Activated CD4-positive, alpha-beta T cell treated with anti-CD3 and anti-CD28 coated beads, Interleukin-10, Interleukin-2, amounts not matched to agents 100 ng/mL and 50 ng/mL, durations not matched to agents 16 hours and 8 hours (primary cell): ENCODE measurements at places on chromosomes 7 and 10.
A peak's percentile ranks its signal among the peaks of the same experiment; 100 is the strongest.

GRCh38 chr7:90530263-90530662, 60.8 kb downstream of the PTTG1IP2 start:
- no peak for DNase-seq

DNA sequence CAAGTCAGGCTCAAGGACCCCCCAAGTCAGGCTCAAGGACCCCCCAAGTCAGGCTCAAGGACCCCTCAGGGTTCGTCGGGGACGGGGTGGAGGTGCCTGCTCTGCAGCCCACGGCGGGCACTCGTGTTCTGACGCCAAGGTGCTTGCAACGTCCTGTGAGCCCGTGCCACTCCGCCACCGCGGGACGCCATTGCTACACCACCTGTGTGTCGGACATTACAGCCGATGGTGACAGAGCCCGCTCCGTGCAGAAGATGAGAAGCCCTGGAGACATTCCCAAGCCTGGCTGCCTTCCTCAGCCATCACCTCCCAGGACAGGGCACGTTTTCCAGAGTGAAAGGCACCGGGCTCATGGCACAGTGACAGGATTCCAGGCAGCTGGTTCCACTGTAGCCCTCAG, 97.7 kb upstream of the DNAAF5 start:
- DNase-seq = no peak

DNA sequence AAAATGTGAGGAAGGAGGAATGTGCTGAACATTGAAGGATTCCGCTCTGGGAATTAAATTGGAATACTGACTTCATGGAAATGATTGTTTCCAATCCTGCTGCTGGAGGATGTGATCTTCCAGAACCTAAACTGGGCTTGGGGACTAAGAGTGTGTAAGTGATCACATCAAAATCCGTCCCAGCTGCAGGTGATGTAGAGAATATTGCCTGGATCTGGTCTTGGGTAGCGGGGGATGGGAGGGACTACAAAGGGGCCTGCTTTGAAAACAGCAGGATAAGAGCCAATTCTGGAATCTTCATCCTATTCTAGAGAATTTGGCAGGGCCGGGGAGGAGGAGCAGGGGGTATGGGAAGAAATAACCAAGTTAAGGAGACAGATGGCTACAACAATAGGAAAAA, 552.2 kb upstream of the FZD8 start:
- no peak for DNase-seq

- no peak for DNase-seq
Observed at GRCh38 chr10:43842072-43842471, 193.4 kb upstream of the ZNF32 start.

DNA sequence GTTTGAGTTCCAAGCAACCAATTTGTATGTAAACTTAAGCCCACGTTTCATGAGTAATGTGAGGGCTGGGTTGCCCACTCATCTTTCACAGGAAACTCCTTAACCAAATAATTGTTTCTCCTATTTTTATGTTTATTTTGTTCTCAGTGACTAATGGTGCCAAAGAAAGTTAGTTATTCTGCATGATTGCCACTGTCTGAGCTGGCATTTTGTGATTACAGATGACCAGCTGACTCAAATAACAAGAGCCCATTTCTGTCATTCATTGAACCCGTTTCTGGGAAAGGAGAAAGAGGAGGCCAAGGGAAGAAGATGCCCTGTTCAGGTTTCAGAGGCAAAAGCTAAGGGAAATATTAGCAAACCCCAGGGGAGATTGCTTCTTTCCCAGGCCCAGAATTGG, 186.9 kb upstream of the MYO3A start:
- DNase-seq = no peak

GRCh38 chr10:103441611-103442010, 10.6 kb downstream of the CALHM2 start:
- DNase-seq = no peak

GRCh38 chr10:93071674-93072224, 1.9 kb upstream of the CYP26A1 start:
- DNase-seq = no peak

- no peak for DNase-seq
Observed at GRCh38 chr10:24690961-24691512, 32.6 kb downstream of the ARHGAP21 start.

DNA sequence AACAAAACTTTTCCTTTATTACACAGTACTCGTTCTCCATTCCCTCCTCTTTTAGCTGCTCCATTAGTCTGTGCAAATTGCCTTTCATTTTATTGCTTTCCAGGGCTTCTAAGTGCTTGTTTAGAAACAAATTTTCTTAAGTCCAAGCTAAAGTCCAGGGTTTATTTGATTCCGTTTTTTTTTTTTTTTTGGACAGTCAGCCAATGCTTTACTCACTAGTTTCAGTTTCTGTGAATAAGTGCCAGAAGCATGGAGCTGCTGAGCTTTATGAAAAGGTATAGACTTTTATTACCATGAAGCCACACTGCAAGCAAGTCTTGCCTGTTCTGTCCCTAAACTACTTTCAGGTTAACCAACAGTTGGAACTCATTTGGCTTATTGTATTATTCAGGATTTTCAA, 455.0 kb downstream of the GFRA1 start:
- no peak for DNase-seq

DNA sequence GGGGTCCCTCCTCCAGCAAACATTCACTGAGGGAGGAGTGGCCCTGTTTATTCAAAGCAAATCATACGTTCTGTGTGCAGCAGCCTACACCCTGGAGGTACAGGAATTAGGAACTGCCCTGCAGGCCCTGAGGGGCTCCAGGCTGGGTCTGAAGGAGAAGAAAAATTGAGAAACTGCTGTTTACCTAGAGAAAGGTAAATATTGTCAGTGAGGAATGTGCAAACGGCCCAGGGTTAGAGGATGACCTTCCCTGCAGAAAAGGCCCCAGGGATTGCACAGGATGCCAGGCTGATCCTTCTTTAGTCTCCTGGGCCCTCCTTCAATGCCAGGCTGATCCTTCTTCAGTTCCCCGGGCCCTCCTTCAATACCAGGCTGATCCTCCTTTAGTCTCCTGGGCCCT, 5.7 kb downstream of the CALML5 start:
- no peak for DNase-seq

- DNase-seq = no peak
Observed at GRCh38 chr10:100830728-100831111, 82.0 kb upstream of the SLF2 start.

DNA sequence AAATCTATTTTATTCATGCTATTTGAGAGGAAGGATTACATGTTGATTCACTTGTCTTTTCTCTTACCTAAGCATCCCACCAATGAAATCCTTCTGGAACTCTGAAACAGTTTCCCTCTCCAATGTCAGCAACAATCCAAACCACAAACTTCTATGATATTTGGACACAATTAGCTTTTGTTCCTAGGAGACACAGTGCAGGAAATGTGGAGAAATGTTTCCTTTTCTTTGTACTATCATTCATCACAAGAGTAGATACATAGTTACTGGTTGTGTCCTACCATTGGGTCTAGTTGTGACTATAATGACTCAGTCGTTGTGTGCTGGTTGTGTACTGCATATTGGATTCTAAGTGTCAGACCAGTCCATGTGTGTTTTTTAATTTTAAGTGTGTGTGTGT, 156.8 kb upstream of the MAGI2 start:
- no peak for DNase-seq

- peak; percentile 76 for DNase-seq
Observed at GRCh38 chr7:33261585-33261984, 132.2 kb downstream of the BBS9 start.

DNA sequence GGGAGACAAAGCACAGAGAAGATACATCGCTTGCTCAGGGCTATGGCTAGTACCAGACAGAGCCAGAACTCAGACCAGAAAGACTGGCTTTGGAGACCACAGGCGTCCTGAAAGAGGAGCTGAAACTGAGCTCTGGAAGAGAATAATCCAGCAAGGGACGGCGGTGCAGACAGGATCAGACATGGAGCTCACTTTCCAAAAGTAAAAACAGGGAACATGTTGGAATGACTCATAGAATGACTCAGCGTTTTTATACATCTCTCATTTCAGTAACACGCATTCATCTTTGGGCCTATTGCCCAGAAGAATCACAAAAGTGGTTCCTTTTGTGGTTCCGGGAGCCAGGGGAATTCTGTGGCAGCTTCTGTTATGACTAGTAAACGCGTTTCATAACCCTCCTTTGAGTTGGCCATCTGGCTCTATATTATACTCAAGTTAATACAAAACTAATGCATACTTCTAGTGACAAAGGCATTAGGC, 37.2 kb downstream of the PLEKHS1 start:
- DNase-seq = peak; percentile 22

GRCh38 chr7:112385516-112385915, 64.7 kb upstream of the IFRD1 start:
- DNase-seq = no peak

GRCh38 chr10:63554657-63555056, 33.5 kb downstream of the REEP3 start:
- DNase-seq = no peak

- no peak for DNase-seq
Observed at GRCh38 chr7:78224923-78225322, 426.4 kb downstream of the PHTF2 start.

DNA sequence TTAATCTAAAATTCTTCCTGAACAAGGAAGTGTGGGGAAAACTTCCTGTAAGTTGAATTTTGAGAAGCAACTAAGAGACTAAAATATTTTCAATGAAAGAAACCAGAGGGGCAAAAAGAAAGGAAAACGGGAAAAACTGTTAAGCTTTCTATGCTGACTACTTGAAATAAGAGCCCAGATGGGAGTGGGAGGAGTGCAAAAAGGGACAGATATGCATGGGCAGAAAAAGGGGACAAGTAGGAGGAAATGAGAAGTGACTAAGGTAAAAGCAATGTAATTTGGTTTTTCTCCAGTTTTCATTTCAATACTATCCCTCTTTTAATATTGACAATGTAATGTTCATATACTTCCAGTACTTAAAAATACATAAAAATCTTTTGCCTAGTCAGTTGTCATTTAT, 11.1 kb downstream of the OGA start:
- no peak for DNase-seq

GRCh38 chr7:9945131-9945530, 1028.5 kb upstream of the PHF14 start:
- DNase-seq = no peak

- no peak for DNase-seq
Observed at GRCh38 chr7:143882604-143883078, 19.3 kb downstream of the TCAF1 start.

DNA sequence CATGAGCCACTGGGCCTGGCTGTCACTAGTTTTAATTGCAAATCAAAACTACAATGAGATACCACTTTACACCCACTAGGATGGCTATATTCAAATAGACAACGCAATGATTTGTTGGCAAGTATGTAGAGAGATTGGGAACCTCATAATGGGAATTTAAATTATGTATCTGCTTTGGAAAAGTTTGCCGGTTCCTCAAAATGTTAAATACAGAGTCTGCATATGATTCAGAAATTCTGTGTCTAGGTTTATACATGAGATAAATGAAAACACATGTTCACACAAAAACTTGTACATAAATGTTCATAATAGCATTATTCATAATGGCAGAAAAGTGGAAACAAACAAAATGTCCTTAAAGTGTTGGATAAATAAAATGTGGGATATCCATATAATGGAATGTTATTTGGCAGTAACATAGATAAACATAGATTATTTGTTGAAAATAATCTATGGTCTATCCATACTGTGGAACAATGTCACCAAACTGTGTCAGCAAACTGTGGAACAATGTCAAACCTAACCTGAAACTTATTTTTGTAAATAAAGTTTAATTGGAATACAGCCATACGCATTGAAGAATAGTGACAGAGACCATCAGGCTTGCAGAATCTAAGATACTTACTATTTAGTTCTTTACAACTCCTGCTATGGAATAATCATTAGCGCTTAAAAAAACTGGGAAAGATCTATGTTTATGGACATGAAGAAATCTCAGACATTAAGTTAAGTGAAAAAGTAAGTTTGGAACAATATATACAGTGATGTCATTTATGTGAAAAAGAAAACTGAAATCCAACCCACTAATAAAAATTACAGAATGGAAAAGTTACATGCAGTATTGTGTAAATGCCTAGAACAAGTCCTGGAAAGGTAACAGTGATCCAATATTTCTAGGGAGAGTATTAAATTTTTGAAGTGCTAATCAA, 70.9 kb downstream of the CCDC7 start:
- DNase-seq = no peak

- no peak for DNase-seq
Observed at GRCh38 chr7:36712015-36712414, 12.3 kb downstream of the AOAH start.

DNA sequence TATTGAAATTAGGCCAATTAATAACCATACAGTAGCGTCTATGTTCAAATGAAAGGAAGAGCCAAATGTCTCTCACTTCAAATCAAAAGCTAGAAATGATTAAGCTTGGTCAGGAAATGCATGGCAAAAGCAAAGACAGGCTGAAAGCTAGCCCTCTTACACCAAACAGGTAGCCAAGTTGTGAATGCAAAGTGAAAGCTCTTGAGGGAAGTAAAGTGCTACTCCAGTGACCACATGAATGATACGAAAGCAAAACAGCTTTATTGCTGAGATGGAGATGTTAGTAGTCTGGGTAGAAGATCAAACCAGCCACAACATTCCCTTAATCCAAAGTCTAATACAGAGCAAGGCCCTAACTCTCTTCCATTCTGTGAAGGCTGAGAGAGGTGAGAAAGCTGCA, 123.8 kb downstream of the TEX36 start:
- DNase-seq = peak; percentile 34

- no peak for DNase-seq
Observed at GRCh38 chr7:50356212-50356944, 51.9 kb downstream of the IKZF1 start.

DNA sequence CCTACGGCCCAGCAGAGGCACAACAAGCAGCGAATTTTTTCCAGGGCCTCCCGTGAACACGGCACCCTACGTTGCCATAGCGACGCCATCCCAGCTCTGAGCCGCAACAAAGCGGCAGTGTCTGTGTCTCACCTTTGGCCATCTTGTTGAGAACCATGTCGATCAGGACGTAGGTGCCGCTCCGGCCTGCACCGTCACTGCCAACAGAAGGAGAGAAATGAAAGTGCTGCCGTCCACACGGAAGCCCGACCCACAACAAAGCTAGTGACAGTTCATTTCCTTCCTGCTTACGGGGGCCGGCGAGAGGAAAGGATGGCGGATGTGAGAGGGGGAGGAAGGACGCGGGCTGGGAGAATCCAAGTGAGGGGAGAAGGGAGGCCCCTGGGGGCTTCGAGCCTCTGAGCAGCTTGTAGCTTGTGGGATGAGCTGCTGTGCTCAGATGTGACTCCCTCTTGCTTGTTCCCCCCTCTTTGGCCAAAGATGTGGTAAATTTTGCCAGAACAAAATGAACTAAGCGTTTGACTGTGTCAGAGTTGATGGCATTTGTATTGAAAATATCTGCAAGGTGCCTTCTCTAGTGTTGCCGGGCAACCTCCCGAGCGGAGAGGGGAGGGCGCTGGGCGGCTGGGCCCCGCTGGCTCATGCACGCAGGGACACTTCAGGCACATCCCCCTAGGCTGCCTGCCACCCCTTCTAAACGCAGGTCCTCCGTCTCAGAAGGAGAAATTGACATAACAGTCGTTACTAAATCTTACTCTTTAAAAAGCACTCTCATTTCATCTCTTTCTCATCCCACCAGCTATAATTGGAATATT, 232.2 kb downstream of the DNAJB6 start:
- peak; percentile 79 for DNase-seq

- peak; percentile 32 for DNase-seq
Observed at GRCh38 chr7:55427342-55427741, 62.2 kb downstream of the LANCL2 start.
